ENCODE measurements at places on chromosomes 7 and 10. TPM values are rescaled to one million over a fixed set of nuclear protein-coding genes. Genes with fewer than 3 reads are reported as not detected.
A peak's percentile ranks its signal among the peaks of the same experiment; 100 is the strongest.

The AKR1C4 gene
- not detected for total RNA-seq

DNA sequence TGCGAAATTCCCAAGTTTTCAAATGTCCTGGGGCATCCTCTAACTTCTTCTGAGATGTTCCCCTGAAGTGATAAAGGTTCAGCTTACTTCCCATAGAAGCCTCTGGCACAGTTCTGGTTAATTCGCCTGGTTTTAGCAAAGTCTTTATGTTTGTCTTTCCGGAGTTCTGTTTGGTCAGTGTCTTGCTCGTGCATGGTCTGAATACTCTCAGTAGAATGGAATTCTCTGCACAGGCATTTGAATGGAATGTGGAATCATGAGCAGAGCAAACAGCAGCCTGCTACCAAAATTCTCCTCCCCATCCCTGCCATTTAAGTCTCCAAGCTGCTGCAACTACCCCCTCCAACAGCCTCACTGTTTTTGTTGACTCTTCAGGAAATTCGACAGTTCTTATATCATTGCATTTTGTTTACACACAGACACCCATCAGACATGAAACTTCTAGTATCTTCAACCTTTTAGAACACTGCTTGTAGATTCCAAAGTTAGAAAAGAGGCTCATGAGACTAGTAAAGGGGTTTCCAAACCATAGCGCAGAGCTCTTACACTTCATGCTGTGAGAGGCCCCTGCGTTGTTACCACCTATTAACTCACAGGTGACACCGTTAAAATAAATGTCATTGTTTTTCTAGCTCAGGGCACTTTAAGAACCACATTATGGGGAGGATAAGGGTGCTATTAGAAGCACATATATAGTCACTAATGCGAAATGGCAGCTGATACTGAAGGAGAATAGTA lies 129.7 kb downstream of the PLCE1 start:
- peak; percentile 37 for DNase-seq

- DNase-seq = no peak
Observed at GRCh38 chr10:103643381-103643780, 149.9 kb downstream of the NEURL1 start.

DNA sequence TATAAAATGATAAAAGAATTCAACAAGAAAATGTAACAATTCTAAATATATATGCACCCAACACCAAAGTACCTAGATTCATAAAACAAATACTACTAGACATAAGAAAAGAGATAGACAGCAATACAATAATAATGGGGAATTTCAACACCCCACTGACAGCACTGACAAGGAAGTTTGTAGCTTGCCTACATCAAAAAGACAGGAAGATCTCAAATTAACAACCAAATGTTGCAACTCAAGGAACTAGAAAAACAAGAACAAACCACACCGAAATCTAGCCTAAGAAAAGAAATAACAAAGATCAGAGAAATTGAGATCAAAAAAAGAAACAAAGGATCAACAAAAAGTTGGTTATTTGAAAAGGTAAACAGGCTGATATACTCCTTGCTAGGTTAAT lies 36.5 kb upstream of the TNKS2 start:
- no peak for DNase-seq

DNA sequence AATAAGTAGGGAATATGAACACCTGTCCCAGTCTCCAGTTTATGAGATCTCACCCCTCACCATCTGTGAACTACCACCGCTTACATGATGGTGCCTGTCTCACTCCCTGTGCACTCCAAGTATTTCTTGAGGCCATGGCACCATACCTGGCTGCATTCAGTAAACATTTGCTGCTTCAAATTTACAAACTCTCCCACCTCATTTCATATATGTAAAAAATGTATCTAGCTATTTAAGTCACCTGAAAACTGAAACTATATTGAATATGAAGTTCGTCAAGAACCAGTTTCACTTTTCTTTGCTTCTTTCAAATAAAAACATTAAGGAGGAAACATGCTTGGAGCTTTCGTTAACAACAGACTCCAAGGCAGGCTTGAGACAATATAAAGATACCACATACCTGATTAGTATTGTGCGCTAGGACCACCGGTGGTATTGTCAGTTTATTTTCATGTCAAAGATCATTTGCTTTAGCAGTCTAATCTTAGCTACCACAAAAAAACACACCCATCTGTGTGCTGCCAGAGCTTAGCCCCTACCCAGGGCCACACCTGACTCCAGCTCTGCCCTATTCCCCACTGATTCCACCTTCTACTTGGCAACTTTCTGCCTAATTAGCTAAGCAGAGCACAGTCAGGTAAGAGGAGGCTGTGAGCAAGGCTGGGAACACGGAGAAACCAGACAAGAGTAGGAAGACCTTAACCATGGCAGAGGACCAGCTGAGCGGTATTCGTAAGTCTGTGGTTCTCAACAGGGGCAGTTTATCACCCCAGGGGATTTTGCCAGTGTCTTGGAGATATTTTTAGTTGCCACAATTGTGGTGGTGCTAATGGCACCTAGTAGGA lies 92.0 kb downstream of the ZFAND4 start:
- no peak for DNase-seq

The GPR26 gene
- not detected for total RNA-seq

DNA sequence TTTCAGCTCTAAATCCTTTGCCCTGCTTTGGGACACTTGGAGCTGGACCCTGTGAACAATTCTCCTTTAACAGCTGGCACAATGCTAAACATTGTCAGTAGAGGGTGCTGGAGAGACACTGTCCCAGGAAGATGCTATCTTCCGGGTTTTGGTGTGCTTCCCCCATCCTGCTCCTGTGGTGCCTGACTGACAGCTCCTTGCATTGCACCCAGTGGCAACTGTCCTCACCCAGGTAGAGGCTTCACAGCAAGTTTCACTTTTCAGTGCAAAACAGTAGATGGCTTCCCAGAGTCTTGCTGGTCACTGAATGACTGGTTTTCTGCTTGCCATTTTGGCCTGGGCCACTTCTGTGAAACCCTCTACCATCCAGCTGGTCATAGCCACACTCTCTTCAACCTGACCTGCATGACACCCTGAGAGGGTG lies 77.3 kb downstream of the CDC14C start:
- peak; percentile 49 for DNase-seq

The ITPRID1 gene
- total RNA-seq = not detected

DNA sequence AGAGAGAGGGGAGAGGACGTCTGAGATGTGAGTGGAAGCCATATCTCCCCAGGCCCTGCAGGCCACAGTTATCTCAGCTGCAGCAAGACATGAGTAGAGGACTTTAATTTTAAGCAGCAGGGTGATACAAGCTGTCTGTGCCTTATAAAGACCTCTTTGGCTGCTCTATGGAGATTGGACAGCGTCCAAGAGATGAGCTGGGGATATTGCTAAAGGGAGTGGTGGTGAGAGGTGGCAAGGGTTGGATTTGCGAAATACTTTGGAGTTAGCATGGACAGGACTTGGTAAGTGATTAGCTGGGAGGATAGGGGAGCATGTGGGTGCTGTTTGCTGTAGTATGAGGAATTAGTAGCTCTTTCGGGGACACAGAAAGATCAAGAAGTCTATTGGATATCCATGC lies 191.8 kb downstream of the CACNB2 start:
- DNase-seq = no peak

The OR2A7 gene
- not detected for total RNA-seq

- DNase-seq = no peak
Observed at GRCh38 chr7:5631152-5631551, 150.3 kb downstream of the RNF216 start.

The FXYD4 gene
- not detected for total RNA-seq

Measured in Caki2 (cell line).